Adrenal gland (tissue), 19 donors: ENCODE measurements at places on chromosomes 4 and X.

- DNase-seq = no peak
Measured at GRCh38 chr4:78242071-78242470, 184.9 kb downstream of the FRAS1 start.

- DNase-seq = no peak
Measured at GRCh38 chr4:115515772-115516171, 402.4 kb upstream of the NDST4 start.

GRCh38 chr4:123603165-123603564, 206.6 kb downstream of the SPRY1 start:
- no peak for DNase-seq

- DNase-seq = no peak
Measured at GRCh38 chr4:26215725-26216124, 105.1 kb upstream of the RBPJ start.

- no peak for DNase-seq
Measured at GRCh38 chr4:19375931-19376330, 875.8 kb upstream of the SLIT2 start.

DNA sequence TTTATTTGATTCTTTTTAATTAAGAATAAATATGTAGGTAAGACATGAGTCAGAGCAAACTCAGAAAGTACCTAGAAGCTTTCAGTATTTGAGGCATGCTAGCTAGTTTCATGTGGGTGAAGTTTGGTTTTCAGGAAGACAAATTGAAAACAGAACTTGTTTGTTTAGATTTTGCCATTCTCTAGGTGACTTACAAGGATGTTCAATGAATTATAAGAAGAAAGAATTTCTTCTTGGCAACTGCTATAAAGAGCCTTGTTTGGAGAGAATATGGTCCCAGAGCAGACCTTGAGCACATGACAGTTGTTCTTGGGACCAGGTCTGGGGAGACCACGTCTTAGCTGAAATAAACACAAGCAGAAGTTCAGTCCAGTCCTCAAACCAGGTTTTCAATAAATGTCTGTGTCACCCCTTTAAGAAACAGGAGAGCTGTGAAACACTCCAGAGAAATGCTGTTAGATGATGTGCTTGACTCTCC, 38.0 kb upstream of the IL21 start:
- DNase-seq = no peak

- DNase-seq = no peak
Measured at GRCh38 chr4:186829097-186829496, 105.4 kb upstream of the FAT1 start.

DNA sequence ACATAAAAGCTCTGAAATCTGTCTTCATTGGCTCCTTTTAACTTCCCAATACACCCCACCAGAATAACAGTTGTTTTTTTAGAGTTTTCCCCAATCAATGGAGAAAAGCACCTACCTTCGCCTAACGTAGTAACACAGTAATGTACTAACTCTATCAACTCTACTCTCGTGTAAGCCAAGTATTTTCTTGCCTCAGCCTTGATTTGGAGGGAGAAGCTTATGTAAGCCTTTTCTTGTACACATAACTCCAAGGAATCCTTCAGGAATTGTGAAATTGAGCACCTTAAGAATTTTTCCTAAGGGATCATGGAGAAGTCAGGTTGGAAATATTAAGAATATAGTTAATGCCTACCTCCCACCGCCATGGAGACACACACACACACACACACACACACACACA, 181.2 kb downstream of the RAPGEF2 start:
- no peak for DNase-seq

DNA sequence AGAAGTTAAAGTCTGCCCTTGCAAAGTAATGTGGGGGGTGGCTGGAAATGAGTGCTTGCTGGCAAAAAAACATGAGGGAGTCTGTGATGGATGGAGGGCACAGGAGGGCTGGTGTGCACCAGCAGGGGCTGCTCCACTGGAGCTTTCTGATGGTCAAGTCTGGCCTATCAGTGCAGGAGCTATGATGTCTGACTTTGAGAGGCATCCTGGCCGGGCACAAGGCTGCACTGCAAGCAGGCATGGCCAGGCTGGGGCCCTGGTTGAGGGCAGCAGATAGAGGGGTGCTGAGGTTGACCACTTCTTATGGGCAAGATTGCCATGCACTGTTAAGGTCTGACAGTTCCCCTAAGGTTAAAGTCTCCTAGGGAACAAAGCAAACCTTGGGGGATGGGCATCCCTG, 1140.2 kb downstream of the FAM133A start:
- no peak for DNase-seq

- DNase-seq = no peak
Measured at GRCh38 chr4:112736718-112737135, 99.8 kb downstream of the LARP7 start.

DNA sequence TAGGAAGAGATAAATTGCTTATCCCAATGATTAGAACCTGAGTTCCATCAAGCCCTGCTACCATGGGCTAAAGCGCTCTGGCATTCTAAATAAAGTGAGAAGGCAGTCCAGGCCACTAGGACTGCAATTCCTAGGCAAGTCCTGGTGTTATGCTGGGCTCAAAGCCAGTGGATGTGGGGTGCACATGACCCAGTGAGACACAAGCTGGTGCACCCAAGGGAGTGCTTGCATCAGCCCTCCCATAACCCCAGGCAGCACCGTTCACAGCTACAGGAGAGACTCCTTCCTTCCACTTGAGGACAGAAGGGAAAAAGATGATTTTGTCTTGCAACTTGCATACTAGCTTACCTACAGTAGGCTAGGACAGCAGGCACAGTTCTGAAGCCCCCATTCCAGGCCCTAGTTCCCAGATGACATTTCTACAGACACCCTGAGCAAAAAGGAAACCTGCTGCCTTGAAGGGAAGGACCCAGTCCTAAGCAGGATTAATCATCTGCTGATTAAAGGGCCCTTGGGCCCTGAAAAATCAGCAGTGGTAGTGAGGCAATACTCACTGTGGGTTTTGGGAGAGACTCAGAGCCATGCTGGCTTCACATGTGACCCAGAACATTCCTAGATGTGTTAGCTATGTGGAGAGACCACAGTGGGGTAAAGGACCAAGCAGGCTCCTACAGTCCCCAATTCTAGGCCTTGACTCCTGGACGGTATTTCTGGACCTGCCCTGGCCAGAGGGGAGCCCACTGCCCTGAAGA, 77.8 kb downstream of the KLHL13 start:
- DNase-seq = no peak

DNA sequence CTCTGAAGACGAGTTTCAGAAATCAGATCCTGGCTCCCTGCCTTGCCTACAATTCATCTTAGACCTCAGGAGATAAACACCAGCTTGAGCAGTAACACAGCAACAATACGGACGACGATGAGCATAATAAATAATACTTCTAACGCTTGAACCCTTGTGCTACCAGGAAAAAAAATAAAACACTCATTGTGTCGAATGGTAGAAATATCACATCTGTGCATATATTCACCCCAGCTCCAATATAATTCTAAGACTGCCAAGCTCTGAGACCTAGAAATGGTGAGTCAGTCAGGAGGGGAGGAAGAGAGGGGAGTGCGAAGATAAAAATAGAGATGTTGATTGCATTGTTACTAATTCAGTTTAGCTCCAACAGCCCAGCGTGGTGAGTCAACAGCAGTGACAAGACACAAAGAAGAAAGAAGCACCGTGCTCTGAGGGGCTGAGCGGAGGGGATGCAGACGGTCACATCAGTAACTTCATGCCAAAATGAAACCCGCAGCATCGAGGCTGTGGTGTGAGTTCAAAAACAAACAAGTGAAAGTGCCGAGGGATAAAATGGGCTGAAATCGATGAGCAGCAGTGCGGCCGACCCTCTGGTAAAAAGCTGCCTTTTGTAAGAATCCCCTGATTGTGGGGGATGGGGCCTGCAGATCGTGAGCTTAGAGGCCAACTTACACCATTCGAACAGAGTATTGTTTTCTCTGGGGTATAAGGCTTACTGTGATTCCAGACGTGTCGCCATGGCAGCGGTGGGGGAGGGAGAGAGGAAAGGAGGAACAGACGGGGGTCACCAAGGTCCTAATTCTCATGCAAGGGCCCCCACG, 150.4 kb downstream of the MGST2 start:
- DNase-seq = peak; percentile 68

GRCh38 chr4:188915175-188915574, 775.9 kb downstream of the TRIML1 start:
- DNase-seq = no peak

DNA sequence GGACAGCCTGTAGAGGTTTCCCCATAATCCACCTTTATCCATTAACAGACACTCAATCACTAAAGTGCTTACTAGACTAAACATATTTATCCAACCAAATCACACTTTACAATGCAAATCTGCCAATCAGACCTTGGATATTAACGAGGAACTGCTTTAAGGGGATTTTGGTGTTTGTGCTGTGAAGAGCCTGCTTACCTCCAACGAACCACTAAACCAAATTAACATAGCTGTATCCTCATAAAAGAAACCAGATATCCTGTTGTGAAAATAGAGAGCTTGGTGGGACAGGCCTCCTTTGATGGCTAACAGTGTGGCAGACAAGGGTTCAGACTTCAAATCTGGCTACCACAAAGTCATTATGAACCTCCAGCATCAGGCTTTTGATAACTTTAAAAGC, 252.6 kb upstream of the HAND2 start:
- DNase-seq = no peak

GRCh38 chrX:48940404-48940955, 16.9 kb downstream of the OTUD5 start:
- no peak for DNase-seq

- DNase-seq = no peak
Measured at GRCh38 chr4:115484479-115484878, 371.1 kb upstream of the NDST4 start.
